PC-3 (cell line): ENCODE measurements at places on chromosomes 3 and 15. TPM values are rescaled to one million over a fixed set of nuclear protein-coding genes. Genes with fewer than 3 reads are reported as not detected.

GRCh38 chr3:168828536-168828935, 732.8 kb upstream of the GOLIM4 start:
- no peaks in the 10 kb centered on the region for H3K27me3 ChIP-seq
- no peak for DNase-seq
- H3K27ac ChIP-seq, result no peak overlapping the region
- H3K36me3 ChIP-seq, result no peaks in the 10 kb centered on the region
- no peaks in the 10 kb centered on the region for H3K4me1 ChIP-seq

GRCh38 chr3:158159714-158160113, 49.8 kb downstream of the RSRC1 start:
- peak overlapping the region; percentile 89 for H3K27ac ChIP-seq
- H3K4me3 ChIP-seq, result no peak overlapping the region

SERPINI2 gene
- not detected in 2 replicates for total RNA-seq

DNA sequence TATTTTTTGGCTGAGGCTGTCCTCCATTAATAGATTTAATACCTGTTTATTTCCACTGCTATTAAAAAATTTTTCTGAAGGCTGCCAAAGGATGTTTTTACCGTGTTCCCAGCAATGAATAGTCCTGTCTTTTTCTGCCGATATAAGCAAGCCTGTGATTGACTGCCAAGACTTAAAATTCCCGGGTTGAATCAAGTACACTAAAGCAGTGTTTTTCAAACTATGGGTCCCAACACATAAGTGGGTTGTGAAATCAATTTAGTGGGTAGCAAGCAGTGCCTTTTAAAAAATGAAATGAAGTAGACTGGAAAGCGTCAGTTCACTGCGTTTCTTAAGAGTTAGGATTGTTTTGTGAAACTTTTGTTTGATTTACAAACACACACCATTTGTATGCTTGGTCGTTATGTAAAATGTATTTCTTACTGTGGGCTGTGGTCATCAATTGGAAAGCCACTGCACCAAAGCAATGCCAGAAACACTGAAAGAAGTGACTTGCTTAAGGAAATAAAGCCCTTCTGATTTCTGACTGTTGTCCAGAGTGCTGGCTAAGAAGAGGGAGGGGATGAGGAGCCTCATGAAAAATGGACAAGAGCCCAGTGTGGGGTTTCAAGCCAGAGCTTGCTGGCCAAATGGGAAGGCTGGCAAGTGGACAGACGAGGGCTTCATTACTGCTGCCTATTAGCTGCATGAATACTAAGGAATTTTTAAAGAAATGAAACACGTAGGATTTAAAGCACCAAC, 206.0 kb downstream of the THRB start:
- H3K4me3 ChIP-seq, result no peak overlapping the region
- no peak overlapping the region for H3K27ac ChIP-seq
- no peaks in the 10 kb centered on the region for H3K36me3 ChIP-seq
- no peak for DNase-seq
- peaks cover 4% of the 10 kb centered on the region; the same call in 1 of the 2 replicates for H3K4me1 ChIP-seq

DNA sequence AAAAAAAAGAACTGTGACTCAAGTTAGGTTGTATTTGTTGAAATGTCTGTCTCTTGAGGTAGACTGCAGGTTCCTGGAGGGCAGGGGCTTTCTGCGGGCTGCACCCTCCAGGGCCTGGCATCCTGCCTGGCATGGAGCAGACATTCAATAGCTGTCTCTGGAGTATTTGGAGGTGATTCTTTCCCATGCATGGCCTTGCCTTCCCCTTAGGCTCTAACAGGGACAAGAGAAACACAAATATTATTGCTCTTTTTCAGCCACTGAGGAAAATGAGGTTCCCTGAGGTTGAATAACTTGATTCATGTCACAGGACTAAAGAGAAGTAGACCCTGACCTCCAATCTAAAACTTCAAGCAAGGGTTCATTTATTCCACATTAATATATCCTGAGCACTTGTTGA, 18.6 kb upstream of the FLNB start:
- DNase-seq, result peak; percentile 1
- H3K27ac ChIP-seq, result peak overlapping the region; percentile 39
- H3K4me3 ChIP-seq, result no peak overlapping the region
- peaks cover 30% of the 10 kb centered on the region for H3K4me1 ChIP-seq
- H3K36me3 ChIP-seq, result no peaks in the 10 kb centered on the region

- H3K27ac ChIP-seq, result no peak overlapping the region
- H3K4me3 ChIP-seq, result no peak overlapping the region
- H3K27me3 ChIP-seq, result no peaks in the 10 kb centered on the region; the same call in 1 of the 2 replicates
- no peaks in the 10 kb centered on the region for H3K4me1 ChIP-seq
- H3K36me3 ChIP-seq, result no peaks in the 10 kb centered on the region
Observed at GRCh38 chr3:39962581-39962980, 153.2 kb downstream of the MYRIP start.

DNA sequence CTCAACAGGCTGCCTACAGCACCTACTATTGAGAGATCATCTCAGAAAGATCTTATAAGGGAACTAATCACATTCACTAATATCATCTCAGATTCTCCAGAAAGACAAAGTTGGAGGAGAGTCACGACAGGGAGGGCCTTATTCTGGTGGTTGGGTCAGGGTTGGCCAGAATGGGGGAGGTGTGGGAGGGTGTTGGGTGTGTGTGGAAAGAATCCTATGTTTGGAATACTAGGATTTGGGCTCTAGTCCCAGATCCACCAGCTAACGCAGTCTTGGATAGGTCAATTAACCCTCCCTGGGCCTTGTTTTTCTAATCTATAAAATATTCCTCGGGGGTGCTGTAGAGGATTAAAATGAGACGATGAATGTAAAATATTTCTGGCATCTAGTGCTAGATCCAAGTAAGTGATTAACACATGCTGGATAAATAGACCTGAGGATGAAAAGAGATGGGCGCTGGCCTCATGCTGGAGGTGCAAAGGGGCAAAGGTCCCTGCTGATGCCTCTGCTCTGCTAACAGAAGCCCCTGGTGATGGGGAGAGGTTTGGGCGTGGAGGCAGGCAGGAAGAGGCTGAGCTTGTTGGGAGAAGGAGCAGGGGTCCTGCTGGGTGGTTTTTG, 67.6 kb upstream of the ETV5 start:
- no peaks in the 10 kb centered on the region for H3K4me1 ChIP-seq
- H3K27me3 ChIP-seq, result peaks cover 30% of the 10 kb centered on the region
- no peak overlapping the region for H3K4me3 ChIP-seq
- no peak for DNase-seq
- H3K27ac ChIP-seq, result no peak overlapping the region
- H3K36me3 ChIP-seq, result no peaks in the 10 kb centered on the region

GRCh38 chr15:74307827-74308811, 59.3 kb downstream of the CYP11A1 start:
- no peaks in the 10 kb centered on the region for H3K4me1 ChIP-seq
- H3K27me3 ChIP-seq, result peaks cover 7% of the 10 kb centered on the region
- H3K36me3 ChIP-seq, result no peaks in the 10 kb centered on the region
- H3K27ac ChIP-seq, result no peak overlapping the region

DNA sequence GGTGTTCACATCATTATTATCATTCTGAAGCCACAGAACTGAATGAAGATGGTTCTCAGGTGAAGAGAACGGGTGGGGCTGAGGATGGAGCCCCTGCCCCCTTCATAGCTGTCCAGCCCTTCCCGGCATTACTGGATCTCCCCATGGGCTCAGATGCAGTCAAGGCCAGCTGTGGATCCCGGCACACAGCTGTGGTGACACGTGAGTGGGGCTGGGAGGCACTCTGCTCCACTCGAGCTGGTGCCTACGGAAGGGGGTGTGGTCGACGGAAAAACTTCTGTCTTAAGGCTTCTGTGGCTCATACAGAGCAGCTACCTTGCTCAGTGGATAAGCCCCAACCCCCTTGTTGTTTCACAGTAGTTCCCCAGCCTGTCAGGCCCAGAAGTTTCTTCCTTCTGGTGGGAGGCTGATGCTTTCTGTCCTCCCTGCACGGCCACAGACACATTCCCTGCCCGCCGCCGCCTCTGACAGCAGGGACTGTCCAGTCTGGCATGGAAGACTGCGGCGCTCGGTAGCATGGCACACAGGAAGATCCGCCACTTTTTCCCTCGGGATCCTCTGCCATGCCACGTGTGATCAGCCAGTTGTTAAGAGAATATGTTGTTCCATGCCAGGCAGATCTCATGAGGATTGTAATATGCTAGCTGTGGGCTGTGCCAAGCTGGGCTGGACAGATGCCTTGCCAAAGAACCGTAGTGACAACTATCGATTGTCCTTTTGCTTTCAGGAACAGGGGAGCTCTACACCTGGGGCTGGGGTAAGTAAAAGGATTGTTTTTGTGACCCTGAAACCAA, 5.8 kb downstream of the RCCD1 start:
- no peak overlapping the region for H3K27ac ChIP-seq
- no peak overlapping the region for H3K4me3 ChIP-seq
- peaks cover 18% of the 10 kb centered on the region for H3K4me1 ChIP-seq

RAB27A gene
- total RNA-seq, result 6.3 and 9.4 TPM in 2 replicates

- H3K27me3 ChIP-seq, result no peaks in the 10 kb centered on the region
- H3K27ac ChIP-seq, result no peak overlapping the region
- H3K4me3 ChIP-seq, result no peak overlapping the region
Observed at GRCh38 chr3:12768579-12769527, 9.8 kb upstream of the TMEM40 start.

GRCh38 chr15:20665653-20666052, 124.1 kb upstream of the GOLGA6L6 start:
- no peak overlapping the region for H3K4me3 ChIP-seq
- DNase-seq, result no peak

CAMKV gene
- total RNA-seq, result 0.58 TPM in 1 of 2 replicates, not detected in the other

UCN2 gene
- total RNA-seq, result 0.81 and 0.91 TPM in 2 replicates

- H3K4me1 ChIP-seq, result no peaks in the 10 kb centered on the region
- H3K27me3 ChIP-seq, result peaks cover 34% of the 10 kb centered on the region
- no peaks in the 10 kb centered on the region for H3K36me3 ChIP-seq
- DNase-seq, result no peak
- H3K4me3 ChIP-seq, result no peak overlapping the region
Observed at GRCh38 chr3:39804951-39805350, 4.5 kb upstream of the MYRIP start.

- H3K27me3 ChIP-seq, result no peaks in the 10 kb centered on the region
- H3K4me1 ChIP-seq, result no peaks in the 10 kb centered on the region
- H3K27ac ChIP-seq, result no peak overlapping the region
- DNase-seq, result no peak
- peaks cover 5% of the 10 kb centered on the region for H3K36me3 ChIP-seq
Observed at GRCh38 chr15:71201477-71201876, 86.2 kb downstream of the THSD4 start.

DNA sequence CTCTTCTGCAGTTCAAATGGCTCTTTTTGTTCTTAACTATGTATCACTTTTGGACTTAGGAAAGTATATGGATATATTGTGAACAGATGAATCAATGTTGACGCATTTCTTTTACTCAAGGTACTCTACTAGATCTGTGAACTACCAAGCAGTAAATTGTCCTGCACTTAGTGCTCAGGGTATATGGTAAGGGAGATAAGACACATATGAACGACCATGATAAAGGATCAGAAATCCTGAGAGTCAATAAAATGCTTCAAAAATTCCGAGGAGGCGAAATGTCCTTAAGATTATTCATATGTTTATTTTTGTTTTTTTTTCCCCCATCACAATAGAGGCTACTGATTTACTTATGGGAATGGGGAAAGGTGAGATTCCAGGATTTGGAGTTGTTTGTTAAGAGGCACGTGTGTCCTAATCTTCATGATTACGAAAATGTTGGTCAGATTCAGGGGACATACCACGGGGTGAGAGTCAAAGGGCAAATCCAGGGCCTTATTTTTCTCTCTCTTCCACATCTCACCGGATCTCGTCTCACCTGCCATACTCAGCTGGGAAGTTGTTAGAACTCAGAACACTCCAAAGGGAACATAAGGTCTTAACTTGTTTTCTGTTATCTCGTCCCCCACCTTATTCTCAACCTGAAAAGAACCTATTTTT, 475.1 kb upstream of the TBL1XR1 start:
- H3K4me1 ChIP-seq, result no peaks in the 10 kb centered on the region
- no peak for DNase-seq
- no peak overlapping the region for H3K27ac ChIP-seq

DNA sequence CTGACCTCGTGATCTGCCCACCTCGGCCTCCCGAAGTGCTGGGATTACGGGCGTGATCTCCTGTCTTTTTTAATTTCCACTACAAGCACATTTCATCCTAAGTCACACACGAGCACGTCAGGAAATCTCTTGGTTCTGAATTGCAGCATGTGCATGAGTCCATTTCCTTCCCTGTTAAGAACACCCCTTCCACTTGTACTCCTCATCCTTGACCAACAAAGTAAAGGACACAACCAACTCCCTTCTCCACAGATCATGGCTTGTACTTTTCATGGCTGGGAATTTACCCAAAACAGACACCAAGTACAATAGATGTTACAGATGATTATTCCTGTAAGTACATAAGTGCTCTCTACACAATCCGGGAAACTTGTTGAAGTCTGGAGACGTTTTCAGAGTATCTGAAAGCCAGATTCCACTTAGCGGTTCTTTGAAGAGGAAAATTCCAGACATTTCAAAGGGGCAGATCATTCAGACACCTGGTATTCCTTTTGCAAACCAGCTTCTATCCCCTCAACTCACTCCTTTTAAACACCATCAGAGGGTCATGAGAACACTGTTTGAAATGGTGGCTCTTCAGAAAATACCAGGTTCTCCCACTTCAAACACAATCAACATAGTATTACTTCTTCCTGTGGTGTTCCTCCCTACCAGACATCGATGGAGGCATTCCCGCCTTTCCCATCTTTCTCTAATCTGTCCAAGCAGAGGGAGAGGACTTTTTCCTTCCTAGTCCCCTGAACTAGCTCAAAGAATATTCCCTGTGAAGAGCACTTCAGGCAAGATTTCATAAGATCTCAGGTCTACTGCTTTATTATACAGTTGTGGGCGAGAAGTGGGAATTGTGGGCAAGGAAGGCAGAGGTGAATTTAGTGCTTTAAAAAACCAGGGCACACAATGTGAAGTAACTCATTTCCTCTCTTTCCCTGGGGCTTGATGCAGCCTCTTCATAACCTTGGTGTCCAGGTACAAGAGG, 80.1 kb upstream of the TSC22D2 start:
- H3K27ac ChIP-seq, result no peak overlapping the region
- H3K36me3 ChIP-seq, result no peaks in the 10 kb centered on the region
- 0 out of 2 replicates have a peak, but pooled peaks cover 3% of the 10 kb centered on the region for H3K4me1 ChIP-seq
- no peak for DNase-seq
- H3K4me3 ChIP-seq, result no peak overlapping the region

DNA sequence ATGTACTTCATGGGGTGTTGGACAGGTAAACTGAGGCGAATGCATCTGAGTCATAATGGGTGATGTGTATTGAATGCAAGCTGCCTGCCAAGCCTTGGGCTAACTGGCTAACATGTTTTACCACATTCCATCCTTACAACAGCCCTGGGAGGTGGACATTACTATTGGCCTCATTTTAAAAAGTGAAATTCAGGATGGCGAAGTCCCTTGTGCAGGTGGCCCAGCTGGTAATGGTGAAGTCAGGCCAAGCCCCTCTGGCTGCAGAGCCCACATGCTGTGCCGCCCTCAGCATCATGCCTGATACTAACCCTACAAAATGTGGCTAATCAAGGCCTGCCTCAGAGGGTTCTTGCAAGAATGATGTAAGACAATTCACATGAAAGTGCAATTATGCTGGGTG, 60.0 kb upstream of the CHD2 start:
- no peak overlapping the region for H3K4me3 ChIP-seq
- DNase-seq, result peak; percentile 24
- no peak overlapping the region for H3K27ac ChIP-seq
- no peaks in the 10 kb centered on the region for H3K36me3 ChIP-seq
- H3K4me1 ChIP-seq, result peaks cover 7% of the 10 kb centered on the region; the same call in 1 of the 2 replicates
- no peaks in the 10 kb centered on the region for H3K27me3 ChIP-seq

RSL24D1 gene
- total RNA-seq, result 37.0 and 43.5 TPM in 2 replicates

TLR9 gene
- total RNA-seq, result not detected in 2 replicates

SNX33 gene
- 16.2 and 16.8 TPM in 2 replicates for total RNA-seq
